ENCODE measurements at places on chromosomes 1 and 21. TPM values are rescaled to one million over a fixed set of nuclear protein-coding genes. Genes with fewer than 3 reads are reported as not detected.

- DNase-seq, result no peak
Observed at GRCh38 chr1:244761279-244761678, 74.2 kb upstream of the COX20 start.

DNA sequence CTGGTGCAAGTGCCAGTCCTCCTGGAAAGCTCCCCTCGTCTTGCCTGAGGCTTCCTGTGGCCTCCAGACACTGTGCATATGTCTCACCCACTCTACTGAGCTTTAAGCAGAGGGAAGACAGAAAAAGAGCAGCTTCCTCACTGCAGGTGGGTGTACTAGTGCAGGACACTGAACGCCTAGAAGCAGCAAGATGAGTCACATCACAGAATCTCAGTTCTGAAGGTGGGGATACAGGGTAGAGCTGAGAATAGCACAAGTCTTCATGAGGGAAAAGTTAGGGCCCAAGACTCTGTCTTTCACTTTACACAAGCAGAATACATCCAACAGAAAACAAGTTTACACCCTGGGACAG is 37.4 kb downstream of the PCAT6 start:
- no peak for DNase-seq

GRCh38 chr1:13797397-13797796 is 97.4 kb downstream of the PRDM2 start:
- DNase-seq, result no peak

DNA sequence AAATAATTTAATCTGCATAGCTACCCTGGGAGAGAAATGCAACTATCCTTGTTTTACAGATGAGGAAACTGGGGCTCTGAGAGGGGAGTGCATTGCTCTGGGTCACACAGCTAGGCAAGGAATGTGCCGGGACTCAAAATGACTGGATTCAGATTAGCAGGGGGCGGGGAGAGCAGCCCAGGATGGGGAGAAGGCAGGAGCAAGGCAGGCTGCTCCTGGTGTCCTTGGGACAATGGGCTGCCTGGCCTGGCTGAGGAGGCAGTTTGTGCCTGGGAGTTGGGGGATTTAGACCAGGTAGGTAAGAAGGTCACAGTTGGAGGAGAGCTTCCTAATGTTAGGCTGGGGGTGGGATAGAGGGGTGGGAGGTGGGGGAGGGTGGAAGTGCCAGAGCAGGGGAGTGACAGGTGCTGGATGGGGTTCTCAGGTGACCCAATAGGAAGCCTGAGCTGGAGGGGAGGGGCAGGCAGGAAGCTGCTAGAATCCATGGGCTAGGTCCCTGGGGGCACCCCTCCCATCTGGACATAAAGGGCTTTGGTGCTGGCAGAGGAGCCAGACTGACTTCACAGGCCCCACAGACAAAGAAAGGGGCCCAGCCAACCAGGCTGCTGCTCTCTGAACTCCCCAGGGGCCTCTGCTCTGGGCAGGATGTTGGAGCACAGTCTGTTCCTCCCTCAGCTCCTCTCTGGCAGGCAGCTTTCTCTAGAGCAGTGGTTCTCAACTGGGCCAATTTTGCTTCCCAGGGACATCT is 29.0 kb downstream of the TRIM62 start:
- DNase-seq, result no peak

GRCh38 chr21:22795644-22796043 is 1797.4 kb downstream of the NCAM2 start:
- DNase-seq, result no peak

GRCh38 chr21:41429305-41429704 is 3.3 kb downstream of the MX1 start:
- DNase-seq, result no peak

DNA sequence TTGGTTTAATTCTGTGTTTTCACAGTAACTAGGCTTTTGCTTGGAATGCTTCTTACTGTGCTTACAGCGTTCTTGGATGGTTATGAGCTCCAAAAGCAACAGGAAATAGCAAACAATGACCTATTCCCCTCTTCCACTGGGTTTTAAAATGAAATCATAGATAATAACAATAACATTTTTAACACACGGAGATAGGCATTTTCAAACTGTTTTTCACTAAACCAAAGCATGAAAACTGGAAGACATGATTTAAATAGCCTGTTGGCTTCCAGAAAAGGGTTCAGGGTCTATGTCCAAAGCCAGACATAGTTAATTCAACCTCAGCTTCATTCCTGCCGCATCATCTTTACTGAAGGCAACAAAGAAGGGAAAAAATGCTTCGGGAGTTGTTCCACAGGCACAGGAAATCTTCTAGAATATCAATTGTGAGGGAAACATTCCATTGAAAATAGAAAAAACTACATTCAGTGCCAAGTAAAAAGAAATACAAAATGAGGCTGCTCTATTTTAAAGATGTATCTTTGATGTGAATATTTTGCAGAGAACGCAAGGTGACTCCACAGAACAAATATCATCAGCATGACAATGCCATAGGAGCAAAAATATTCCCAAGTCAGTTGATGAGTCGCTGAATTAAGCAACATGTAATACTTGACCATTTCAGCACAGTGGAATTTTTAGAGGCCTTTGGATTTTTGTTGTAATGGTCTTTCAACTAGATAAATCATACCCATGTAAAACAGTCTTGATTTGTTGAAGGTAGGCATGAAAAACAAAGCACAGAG is 80.7 kb downstream of the NID1 start:
- no peak for DNase-seq

- no peak for DNase-seq
Observed at GRCh38 chr21:27033471-27033870, 66.6 kb upstream of the ADAMTS5 start.

GRCh38 chr1:231240531-231240882 is 505 bp upstream of the GNPAT start:
- DNase-seq, result no peak

GRCh38 chr21:30881480-30881879 is at the start of gene KRTAP11-1:
KRTAP11-1 (minus strand) TSS chr21:30881580; CDS start chr21:30881524, 56 bp downstream.
- no peak for DNase-seq

DNA sequence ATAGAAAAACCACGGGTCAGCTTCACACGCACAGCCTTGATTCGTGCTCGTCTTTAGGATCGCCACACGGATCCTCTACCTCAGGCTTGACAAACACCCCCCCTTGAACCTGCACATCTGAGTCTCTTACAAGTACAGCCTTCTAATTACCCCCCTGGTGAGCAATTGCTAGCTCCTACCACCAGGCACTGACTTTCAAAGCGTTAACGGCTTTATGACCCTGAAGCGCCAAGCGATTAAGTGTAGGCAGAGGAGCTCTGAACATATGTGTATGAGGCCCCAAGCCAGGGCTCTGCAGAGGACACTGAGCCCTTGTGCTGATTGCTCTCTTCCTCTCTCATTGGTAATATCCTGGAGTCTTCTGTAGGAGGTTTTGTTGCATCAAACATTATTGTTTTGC is 55.7 kb upstream of the EPHA8 start:
- no peak for DNase-seq

GRCh38 chr1:15060104-15060503 is 93.4 kb upstream of the TMEM51 start:
- DNase-seq, result no peak

DNA sequence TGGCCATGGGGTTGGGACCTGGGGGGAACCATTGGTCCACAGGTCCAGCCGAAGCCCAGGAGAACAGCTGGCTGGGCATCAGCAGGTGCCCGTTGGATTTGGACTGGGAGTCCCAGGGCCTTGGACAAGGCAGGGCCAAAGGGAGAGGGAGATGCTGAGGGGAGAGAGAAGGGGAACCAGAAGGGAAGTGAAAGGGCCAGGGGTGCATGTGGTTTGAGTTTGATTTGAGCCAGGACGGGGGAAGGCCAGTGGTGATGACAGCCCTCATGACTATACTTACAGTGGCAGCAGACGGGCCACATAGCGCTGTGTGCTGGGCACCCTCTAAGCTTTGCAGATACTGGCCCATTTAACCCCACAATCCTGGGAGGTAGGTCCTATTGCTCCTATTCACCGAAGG is 18.8 kb downstream of the AGRN start:
- DNase-seq, result no peak

- no peak for DNase-seq
Observed at GRCh38 chr1:77509898-77510297, 172.6 kb downstream of the ZZZ3 start.

Gene NHLH1
- 0.07 TPM for total RNA-seq

Gene GREM2
- 0.17 TPM for total RNA-seq

Gene AIRE
- not detected for total RNA-seq

Gene CTNNBIP1
- 10.3 TPM for total RNA-seq

Gene ZZZ3
- total RNA-seq, result 39.3 TPM

Gene ALG6
- total RNA-seq, result 11.0 TPM

Gene CHI3L2
- total RNA-seq, result 5.5 TPM

Gene CFHR5
- not detected for total RNA-seq

Gene NPPB
- not detected for total RNA-seq
